ENCODE measurements at places on chromosomes 2 and 18.

GRCh38 chr2:42503291-42503690 is 9.5 kb upstream of the KCNG3 start:
- no peak for DNase-seq

GRCh38 chr2:216287251-216287650 is 85.0 kb downstream of the MARCHF4 start:
- DNase-seq = no peak

DNA sequence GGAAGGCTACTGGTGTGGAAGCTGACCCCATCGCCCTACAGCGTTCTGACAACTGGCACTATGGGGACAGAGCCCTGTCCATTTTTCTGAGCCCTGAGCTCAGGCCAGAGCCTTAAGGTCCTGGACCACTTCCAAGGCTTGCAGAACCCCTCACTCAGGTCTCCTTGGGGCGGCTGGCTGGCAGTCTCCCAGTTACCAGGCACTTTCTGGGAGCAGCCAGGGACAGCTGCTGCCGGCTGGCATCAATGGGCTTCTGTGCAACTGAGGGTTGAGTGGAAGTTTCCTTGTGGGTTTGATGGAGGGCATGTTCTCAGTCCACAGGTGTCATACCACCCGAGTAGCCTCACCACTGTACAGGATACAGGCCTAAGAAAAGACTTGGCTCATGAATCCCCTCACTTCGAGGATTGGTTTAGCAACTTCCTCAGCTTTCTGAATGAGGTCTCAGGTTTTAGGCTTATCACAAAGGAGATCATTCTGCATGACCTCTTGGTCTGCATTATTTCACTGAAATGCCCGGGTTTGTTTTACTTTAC is 27.4 kb upstream of the WIPF1 start:
- no peak for DNase-seq

- DNase-seq = no peak
Measured at GRCh38 chr18:58335223-58335622, 291.2 kb downstream of the NEDD4L start.

- no peak for DNase-seq
Measured at GRCh38 chr2:49154140-49154539, at the start of gene FSHR. Gene FSHR, minus strand, starts transcription at chr2:49154515. Its CDS starts 98 bp downstream, at chr2:49154417.

DNA sequence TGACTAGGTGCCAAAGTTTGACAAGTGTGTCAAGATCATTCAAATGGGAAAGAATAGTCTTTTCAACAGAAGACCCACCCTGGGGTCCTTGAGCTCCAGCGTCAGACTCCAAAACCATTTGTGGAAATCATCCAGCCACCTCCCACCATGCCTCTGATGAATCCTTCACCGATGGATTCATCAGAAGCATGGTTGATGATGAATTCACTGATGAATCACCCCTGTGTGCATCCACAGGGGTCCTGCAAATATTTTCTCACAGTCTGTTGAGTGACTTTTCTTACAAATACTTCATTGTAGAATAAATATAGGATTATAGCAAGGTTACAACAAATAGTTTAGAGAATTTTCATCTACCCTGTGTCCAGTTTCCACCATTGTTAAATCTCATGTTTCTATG is 4.3 kb downstream of the UGT1A9 start:
- DNase-seq = no peak

GRCh38 chr2:166568409-166568808 is 74.4 kb upstream of the SCN7A start:
- DNase-seq = no peak
